SK-N-SH (cell line): ENCODE measurements at places on chromosomes 7 and 10. TPM values are rescaled to one million over a fixed set of nuclear protein-coding genes. Genes with fewer than 3 reads are reported as not detected.

The FANK1 gene
- 12.3 and 13.6 TPM in 2 replicates for polyA plus RNA-seq

The PRKAR2B gene
- polyA plus RNA-seq: 17.3 and 19.3 TPM in 2 replicates

The PIK3AP1 gene
- 0.07 and 0.08 TPM in 2 replicates for polyA plus RNA-seq

The NPFFR1 gene
- not detected in 2 replicates for polyA plus RNA-seq

The CCL24 gene
- polyA plus RNA-seq: not detected in 2 replicates

The AQP1 gene
- polyA plus RNA-seq: 1.7 and 2.4 TPM in 2 replicates

The LOXL4 gene
- polyA plus RNA-seq: 1.4 and 1.7 TPM in 2 replicates

The PNPLA8 gene
- 7.2 and 9.8 TPM in 2 replicates for polyA plus RNA-seq

The DGKI gene
- polyA plus RNA-seq: 1.3 and 1.4 TPM in 2 replicates

The GIMAP5 gene
- polyA plus RNA-seq: not detected in 2 replicates

GRCh38 chr10:65346466-65346865 is 1579.4 kb upstream of the LRRTM3 start:
- no peak for DNase-seq

DNA sequence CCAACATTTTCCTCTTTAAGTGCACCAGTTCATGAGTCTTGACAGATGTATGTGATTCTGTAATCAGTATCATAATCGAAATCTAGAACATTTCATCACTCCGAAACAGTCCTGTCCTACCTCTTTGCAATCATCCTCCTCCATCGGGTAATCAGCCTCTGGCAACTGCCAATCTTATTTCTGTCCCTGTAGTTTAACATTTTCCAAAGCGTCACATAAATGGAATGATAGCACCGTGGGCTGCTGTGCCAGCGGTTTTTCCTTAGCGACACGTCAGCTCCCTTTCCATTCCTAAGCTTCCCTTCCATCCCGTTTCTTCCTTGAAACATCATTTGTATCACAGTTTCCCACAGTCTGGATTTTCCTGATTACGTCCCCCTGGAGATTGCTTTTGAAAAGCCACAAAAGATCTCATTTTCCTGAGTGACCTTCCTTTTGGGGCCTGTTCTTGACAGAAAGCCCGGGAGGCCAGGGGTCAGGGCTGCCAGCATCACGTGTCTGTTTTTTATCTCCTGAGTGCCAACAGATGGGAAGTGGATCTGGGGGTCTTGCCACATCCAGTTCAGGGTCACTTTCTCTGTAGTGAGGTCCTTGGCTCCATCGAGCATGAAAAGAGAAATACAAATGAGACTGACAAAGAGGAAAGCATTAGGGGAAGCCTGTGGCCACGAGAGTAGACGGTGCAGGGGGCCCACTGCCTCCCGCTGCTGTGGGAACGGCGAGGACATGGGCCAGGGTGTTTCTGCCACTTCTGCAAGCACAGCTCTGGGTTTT is 31.6 kb downstream of the TMEM120A start:
- peak; percentile 68 for DNase-seq

DNA sequence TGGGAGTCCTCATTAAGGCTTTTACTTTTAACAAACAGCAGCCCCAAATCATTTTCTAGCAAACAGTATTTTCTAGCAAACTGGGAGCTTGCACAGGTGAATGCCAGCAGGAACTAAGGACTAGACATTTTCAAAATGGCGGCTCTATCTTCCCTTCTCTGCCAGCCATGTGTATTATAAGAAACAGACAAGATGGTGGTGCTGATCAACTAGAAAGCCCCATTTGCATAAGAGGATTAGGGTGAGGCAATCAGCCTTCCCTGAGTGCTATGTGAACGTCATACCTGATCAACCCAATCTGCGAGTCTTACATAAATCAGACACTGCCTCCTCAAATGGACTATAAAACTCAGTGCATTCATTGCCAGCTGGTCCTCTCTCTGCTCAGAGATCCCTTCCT is 479.6 kb downstream of the IPMK start:
- DNase-seq: no peak

- DNase-seq: no peak
Measured at GRCh38 chr10:50558371-50558770, 65.4 kb downstream of the SGMS1 start.

DNA sequence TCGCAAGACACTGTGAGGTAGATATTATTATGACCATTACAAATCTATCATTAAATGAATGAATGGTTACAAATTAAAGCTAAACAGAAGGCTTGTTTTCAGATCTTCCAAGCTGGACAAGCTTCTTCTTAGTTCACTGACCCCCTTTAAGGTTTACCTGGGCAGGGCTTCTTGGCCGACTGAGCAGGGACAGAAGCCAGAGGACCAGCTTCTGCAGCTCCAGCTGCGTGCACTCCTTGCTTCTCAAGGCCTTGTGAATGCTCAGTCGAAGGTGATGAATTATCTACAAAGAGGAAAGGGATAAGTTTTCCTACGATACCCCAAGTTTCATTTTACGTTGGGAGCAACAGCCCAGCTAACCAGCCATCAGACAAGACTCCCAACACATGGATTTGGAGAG is 9.3 kb downstream of the ZC3HAV1L start:
- DNase-seq: no peak

- no peak for DNase-seq
Measured at GRCh38 chr7:31437250-31437865, 76.5 kb upstream of the ITPRID1 start.

DNA sequence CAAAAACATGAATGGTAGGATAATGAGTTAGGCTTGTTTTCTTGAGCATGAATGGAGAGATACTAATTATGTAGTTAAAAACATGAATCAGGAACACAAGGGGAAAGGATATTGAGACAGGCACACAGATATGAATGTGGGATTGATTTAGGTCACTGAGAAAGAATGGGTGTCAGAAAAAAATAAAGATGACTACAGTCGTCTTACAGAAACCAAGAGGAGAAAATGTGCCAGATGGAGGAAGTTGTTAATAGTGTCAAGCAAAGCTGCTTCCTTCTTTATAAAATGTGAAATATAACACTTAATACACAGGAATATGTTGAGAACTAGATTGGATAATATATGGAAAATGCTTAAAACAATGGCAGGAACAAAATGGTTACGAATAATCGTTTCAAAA is 173.3 kb upstream of the BET1 start:
- DNase-seq: no peak

DNA sequence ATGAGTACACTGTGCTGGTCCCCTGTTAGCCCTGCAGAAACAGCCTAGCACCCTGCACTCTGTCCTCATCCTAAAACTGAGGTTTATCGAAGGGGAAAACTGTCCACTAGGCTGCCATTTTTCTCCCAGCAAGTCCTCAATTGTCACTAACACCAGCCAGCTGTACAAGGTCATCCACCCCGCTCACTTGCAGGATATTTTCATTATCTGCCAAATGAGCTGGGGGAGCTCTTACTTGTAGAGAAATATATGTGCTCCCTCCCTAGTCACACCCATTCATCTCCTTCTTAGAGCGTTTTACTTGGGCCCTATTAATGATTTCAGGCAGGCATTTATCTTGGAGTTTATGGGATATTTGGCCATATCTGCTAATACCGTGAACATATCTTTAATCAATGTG is 413.5 kb upstream of the NFE2L3 start:
- no peak for DNase-seq

DNA sequence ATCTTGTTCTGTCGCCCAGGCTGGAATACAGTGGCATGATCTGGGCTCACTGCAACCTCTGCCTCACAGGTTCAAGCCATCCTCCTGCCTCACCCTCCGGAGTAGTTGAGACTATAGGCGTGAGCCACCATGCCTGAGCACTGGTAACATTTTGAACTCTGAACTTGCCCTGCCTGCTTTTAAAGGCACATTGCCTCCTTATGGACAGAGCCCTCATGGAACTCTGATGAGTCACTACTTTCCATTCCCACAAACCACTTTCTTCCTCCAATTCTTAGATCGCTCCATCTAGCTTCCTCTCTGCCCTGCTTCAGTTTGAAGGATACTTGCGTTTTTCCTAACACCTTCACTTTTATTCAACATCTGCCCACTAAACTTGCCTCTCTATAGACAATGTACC is 38.1 kb downstream of the PRPS1L1 start:
- DNase-seq: no peak

GRCh38 chr10:32318476-32318896 is 28.5 kb downstream of the EPC1 start:
- no peak for DNase-seq

DNA sequence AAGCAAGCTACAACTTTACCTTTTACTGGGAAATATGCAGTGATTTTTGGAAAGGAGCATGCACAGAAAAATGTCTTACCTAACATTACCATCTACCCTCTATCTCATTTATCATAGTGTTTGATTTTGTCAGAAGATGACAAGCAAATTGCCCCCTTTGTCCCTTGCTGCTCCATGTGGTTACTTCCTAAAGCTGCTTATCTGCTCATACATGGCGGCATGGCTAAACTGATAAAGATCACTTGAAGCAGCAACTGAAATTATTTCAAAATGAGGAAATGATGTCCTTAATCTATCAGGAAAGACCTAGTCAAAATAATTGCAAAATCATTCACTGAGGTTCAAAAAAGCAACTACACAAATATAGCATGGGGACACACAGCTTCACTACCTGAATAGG is 1198.5 kb upstream of the SORCS1 start:
- no peak for DNase-seq

GRCh38 chr7:90766814-90767564 is 170.9 kb downstream of the CDK14 start:
- DNase-seq: peak; percentile 60

- DNase-seq: no peak
Measured at GRCh38 chr7:148436135-148436534, 154.4 kb upstream of the C7orf33 start.

GRCh38 chr10:51074238-51075028 is at the start of gene PRKG1:
Gene PRKG1, plus strand, starts transcription at chr10:51074487.
- peak; percentile 82 for DNase-seq

DNA sequence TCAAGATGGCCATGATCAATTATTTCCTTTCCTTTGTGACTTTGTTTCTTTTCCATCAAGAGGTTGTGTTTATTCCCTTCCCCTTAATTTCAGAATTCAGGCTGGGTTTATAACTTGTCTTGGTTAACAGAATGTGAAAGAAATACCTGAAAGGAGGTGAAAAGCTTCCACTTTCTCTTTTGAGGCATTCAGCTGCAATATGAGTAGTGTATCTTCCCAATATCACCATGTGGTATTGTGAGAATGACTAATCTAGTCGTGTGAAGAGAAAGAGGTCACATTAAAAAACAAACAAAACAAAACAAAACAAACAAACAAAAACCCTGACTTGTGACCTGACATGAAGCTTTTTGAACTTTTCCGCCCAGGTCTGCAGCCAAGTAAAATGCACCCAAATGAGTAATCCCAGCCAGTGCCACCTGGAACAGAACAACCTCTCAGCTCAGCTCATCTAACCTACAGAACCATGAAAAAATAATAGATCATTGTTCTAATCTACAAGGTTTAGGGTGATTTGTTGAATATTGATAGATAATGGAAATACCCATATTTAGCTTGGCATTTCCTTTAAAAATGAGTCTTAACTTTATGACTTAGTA is 70.8 kb upstream of the TEX47 start:
- no peak for DNase-seq

- no peak for DNase-seq
Measured at GRCh38 chr7:1714583-1715330, 44.7 kb downstream of the ELFN1 start.

- no peak for DNase-seq
Measured at GRCh38 chr10:90313576-90314325, 544.1 kb downstream of the HTR7 start.

DNA sequence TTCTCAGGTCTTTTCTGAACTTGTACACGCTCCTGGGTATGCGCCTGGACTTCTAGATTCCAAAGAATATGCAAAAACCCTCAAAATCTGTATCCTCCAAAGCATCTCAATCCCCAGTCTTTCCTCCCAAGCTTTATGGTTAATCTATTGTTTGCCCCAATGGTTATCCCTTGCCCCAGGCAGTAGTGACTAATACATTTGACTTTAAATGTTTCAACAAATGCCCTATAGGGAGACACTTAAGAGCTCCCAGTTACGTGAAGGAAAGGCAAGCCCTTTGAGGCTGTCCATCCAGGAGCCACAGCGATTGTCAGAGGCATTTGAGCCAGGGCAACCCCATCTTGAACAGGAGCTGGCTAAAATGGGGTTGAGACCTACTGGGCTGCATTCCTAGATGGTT is 12.7 kb upstream of the FOXL3 start:
- no peak for DNase-seq

- DNase-seq: no peak
Measured at GRCh38 chr7:75646571-75647102, 92.1 kb downstream of the HIP1 start.

- DNase-seq: no peak
Measured at GRCh38 chr7:5657901-5658300, 123.6 kb downstream of the RNF216 start.

DNA sequence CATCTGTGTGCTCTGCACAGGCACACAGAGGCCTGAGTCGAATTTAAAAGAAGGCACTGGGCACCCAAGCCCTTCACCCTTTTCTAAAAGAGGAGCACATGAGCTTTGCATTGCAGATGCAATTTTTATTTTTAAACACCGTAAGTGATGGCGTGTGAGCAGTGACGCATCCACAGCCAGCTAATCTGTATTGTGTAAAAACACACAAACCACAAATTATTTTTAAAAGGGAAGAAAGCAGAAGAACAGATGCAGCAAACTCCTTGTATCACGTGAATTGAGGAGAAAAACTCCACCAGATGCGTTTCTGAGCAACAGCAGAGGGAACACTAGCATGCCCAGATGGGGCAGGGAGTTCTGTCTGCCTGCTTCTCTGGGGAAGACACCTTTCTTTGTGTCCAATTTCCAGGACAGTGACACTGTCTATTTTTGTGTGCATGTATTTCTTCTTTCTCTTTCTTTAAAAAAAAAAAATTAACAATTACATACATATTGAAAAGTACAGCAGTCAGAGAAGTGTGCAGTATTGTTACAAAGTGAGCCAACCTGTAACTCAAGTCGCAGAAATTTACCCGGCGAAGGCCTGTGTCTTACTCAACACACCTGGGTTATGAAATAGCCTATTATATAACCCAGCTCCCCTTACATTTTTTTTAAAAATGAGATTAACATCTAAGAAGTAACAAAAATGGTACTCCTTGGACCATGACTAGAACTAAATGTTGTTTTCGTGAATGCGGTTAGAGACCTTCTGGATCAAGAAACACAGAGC is 39.2 kb downstream of the EEPD1 start:
- no peak for DNase-seq

- DNase-seq: no peak
Measured at GRCh38 chr10:113644185-113645120, 19.4 kb downstream of the NRAP start.

- no peak for DNase-seq
Measured at GRCh38 chr7:114356133-114356532, 58.5 kb upstream of the FOXP2 start.
